CD8-positive, alpha-beta memory T cell (primary cell): ENCODE measurements at places on chromosomes 4 and X. TPM values are rescaled to one million over a fixed set of nuclear protein-coding genes. Genes with fewer than 3 reads are reported as not detected.

- no peak for DNase-seq
Measured at GRCh38 chr4:28675582-28675981, 1814.9 kb downstream of the STIM2 start.

DNA sequence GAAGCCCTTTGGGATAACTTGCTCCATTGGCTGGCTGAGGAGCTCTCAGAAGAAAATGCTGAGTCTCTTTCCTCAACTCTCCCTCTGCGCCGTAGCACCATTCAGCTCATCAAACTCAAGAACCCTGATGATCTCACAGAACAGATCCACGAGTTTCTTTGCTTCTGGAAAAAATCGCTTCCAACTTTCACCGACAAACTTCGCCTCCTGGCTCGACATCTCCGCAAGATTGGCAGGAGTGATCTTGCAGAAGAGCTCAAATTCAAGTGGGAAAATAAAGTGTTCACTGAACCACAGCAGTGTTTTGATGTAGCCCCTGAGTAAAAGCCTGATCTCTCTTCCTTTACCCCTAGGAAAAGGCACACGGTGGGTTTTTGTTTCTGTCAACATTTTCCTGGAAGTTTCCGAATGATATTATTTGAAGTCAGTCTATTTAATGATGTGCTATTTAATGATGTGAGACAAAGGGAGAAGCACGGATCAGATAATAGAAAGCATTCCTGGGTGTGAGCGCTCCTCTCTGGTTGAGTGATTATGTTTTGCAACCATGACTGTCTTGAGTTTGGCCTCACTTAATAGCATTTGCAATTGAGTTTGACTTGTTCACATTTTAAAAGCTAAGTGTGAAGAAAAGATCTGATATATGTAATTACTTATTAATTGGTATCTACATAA lies 62.2 kb downstream of the DTHD1 start:
- DNase-seq = no peak

The SLC9B1 gene
- total RNA-seq = 1.7 TPM

The C1QTNF7 gene
- not detected for total RNA-seq
